ENCODE measurements at places on chromosomes 11 and 22.
A peak's percentile ranks its signal among the peaks of the same experiment; 100 is the strongest.

DNA sequence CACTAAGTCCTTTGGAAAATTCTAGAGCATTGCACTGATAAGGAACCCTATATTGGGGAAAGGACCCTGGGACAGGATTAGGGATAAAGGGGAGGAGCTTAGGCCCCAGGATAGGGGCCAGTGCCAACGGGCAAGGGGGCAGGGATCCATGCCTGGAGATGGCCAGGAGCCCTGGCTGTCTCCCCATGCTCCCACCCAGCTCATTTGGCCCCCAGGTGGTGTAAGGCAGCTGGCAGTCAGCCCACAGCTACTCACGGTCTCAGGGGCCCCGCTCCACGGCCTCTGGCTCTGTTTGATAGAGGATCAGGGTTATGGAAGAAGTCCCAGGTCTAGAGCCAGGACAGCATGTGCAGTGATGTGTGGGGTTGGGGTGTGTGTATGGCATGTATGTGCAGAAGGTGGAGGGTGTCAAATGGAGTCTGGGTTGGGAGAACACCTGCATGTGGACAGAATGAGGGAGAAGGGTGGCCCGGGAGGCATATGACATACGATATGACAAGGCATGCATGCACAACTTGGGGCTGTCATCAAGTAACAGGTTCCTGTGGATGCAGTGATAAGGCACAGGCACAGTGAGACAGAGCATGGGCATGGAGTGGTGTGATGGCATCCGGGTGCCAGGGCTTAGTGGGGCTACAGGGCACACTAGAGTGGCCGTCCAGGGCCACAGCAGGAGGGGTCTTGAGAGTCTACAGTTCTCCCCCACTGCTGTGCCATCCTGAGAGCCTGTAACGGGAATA is 18.4 kb upstream of the PDE2A start:
- DNase-seq = no peak

DNA sequence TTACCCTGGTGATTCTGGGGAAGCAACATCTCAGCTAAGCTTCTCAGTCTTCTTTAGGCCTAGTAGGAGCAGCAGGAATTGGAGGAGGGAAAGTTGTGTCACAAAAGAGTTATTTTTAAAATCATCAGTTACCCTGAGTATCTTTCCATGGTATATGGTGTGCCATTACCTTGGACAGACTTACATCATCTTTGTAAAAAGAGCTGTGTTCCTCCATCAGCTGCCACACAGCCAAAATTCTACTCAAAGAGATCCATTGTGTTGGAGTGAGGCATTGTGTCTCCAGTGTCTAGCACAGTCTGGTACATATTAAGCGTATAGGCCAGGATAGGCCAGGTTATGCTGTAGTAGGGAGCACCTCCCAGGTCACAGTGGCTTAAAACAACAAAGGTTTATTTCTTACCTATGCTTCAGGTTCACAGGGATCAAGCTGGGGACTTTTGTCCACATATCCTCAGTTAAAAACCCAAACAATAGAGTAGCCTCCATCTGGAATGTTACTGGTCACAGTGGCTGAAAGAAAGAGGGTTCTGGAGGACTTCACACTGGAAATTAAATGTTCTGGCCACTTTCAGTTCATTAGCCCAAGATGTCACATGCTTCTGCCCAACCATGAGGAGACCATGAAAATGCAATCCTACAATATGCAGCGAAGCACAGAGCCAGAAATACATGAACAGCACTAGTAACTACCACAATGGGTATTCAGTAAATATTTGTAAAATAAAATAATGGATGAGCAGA is 9.9 kb upstream of the TMPRSS5 start:
- no peak for DNase-seq

DNA sequence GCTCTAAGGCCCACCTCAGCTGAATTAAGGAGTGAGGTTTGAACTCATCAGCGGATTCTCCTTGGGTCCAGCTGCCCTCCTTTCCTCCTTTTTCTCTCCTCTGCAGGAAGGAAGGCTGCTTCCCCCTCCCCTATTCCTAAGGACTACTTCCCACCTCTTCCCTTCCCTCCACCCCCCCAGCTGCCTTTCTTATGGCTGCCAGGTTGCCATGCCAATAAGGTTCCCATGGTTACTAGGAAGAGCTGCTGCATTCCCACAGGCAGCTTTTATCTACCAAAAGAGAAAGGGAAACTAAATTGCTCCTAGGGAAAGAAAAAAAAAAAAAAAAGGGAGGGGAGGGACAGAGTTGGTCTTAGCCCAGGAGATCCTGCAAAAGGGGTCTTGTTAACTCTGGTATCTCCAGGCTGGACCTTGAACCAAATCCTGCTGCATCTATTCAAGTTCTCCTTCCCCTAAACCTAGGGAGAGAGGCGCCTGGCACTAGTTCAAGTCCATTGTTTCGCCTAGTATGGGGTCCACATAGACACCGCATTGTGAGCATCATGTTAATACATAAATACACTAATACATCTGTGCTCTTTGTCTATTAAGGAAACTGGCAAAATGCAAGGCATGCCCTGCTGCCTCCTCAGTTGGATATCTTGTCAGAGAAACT is 21.2 kb upstream of the FEZ1 start:
- DNase-seq = no peak

- DNase-seq = no peak
These were observed 2352.8 kb upstream of the RAG2 start for GRCh38 chr11:38950867-38951266.

DNA sequence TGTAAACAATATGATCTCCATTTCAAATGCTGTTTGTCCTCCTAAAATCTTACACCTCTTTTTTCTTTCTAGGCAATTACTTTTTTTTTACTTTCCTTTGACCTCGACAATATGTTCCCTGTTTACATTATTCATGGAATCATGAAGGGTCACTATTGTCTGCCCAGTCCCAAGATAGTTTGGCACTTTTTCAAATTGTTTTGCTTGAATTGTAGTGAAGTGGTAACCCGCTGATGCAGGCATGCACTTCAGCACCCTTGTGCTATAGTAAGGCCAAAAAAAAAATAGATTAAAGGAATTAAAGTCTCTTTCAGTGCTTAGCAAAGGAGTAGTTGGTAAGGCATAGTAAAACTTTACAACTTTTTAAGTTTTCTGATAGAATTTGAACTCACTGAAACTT is 90.9 kb downstream of the PAX6 start:
- no peak for DNase-seq

GRCh38 chr11:27444801-27445215 is 27.8 kb downstream of the LGR4 start:
- peak; percentile 93 for DNase-seq

GRCh38 chr11:93133488-93134109 is 64.2 kb downstream of the SLC36A4 start:
- DNase-seq = no peak

GRCh38 chr11:64989416-64989815 is 7.4 kb downstream of the BATF2 start:
- no peak for DNase-seq

DNA sequence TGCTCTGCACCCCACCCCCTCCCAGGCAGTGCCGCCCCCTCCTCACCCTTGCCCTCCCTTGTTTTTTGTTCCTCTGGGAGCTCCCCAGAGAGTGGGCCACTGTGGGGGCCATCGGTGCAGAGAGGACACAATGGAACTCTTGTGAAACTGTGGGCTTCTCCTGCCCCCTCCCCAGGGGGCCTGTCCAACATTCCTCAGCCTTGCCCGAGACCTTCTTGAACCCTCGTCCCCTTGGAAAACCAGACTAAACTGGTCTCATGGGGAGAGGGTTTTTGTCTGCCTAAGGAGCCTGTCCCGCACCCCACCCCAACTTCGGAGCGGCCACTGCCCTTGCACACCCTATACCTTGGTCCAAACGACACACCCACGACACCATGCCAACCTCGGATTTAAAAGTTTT is 72.2 kb downstream of the TSPAN18 start:
- no peak for DNase-seq

DNA sequence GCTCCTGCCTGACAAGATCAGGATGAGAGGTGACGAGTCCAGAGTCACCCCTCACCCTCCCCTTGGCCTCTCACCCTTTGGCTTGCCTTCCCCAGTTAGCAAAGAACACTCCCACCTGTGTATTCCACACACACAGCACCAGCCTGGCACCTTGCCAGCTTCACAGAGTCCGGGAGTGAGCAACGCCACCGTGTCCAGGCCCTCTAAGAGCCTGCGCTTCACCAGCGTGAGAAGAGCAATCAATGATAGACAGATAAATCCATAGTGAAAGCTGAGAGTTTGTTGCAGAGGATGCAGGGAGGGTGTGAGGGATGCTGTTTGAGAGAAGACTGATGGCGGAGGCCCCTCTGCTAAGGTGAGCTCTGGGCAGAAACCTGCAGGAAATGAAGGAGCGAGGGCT is 404.5 kb downstream of the LARGE1 start:
- DNase-seq = peak; percentile 74

- DNase-seq = peak; percentile 16
These were observed 28.7 kb downstream of the KCNQ1 start for GRCh38 chr11:2473361-2474058.

- no peak for DNase-seq
These were observed 110.1 kb upstream of the ASPHD2 start for GRCh38 chr22:26318975-26319374.

GRCh38 chr11:60788401-60789125 is 3.4 kb downstream of the MS4A10 start:
- no peak for DNase-seq

DNA sequence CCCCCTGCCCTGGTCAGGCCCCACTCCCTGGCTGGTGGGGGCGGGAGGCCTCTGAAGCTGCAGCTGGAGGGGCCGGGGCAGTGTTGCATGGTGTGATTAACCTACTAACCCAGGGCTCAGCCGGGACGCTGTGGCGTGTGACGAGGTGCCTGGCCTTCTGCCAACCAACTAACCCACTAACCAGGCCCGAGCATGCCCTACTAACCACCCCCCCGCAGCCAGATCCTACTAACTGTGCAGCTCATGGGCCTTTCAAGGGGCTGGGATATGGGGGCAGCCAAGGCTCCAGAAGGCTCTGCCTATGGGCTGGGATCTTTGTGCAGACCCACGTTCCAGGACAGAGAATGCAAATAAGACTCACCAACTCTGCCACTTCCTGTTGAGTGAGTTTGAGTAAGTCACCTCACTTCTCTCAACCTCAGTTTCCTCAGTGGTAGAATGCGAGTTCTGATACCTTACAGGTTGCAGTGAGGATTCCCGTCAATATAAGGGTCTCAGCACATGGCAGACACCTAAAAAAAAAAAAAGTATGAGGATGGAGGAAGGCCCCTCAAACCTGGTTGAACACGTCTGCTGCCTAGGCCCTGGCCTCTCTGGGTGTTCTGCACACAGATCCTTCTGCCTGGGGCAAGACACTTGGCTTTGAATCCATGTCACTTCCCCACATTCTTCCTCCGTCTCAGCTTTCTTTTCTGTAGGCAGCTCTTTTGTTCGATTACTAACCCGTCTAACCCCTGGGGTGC is 14.1 kb downstream of the MIAT start:
- DNase-seq = peak; percentile 38

DNA sequence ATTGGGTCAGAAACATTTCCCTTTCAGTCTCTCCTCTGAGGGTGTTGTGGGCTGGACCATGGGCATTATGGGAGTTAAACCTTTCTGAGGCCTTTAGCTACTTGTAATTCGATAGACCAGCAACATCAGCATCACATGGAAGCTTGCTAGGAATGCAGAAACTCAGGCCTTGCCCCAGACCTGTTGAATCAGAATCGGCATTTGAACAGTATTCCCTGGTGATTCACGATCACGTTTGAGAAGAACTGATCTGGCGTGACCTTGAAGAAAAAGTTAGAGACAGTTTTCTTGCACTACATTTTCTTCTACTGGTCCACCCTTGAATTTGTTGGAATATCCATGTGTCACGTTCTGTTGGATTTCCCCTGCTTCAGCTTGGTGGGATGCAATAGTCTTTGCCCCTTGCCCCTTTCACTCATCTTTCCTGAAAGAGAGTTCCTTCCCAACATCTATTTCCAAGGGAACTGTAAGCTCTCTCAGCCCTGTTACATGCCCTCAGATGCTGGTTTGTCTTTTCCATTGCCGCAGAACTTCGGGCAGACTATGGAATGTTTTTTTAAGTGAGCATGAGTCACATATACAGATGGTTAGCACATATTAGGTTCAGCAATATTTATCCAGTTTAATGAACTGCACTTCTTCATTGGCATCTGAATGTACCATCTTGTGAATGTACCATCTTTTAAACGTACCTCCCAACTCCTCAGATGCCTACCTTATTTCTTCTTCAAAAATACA is 23.9 kb downstream of the EHF start:
- no peak for DNase-seq

- peak; percentile 83 for DNase-seq
These were observed 2.9 kb upstream of the TUBGCP6 start for GRCh38 chr22:50247748-50248147.

DNA sequence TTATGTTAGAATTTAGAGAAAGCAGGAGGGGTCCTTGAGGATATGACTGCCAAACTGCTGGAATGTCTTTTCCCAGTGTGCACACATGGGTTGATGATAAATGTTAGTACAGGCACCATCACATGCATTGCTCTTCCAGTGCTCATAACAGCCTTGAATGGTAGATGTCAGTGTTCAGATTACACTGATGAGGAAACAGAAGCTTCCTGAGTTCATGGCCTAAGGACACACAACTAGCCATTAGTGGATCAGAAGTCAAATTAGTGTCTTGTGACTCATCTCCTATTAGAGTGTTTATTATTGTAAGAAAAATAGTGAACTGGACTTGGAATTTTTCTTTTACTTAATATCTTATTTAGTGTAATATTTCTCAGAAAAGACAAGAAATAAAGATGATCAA is 241.5 kb downstream of the DDX10 start:
- no peak for DNase-seq

- no peak for DNase-seq
These were observed 279.7 kb downstream of the SWAP70 start for GRCh38 chr11:9943386-9944110.

GRCh38 chr22:30763815-30764673 is 69.4 kb downstream of the OSBP2 start:
- peak; percentile 61 for DNase-seq

DNA sequence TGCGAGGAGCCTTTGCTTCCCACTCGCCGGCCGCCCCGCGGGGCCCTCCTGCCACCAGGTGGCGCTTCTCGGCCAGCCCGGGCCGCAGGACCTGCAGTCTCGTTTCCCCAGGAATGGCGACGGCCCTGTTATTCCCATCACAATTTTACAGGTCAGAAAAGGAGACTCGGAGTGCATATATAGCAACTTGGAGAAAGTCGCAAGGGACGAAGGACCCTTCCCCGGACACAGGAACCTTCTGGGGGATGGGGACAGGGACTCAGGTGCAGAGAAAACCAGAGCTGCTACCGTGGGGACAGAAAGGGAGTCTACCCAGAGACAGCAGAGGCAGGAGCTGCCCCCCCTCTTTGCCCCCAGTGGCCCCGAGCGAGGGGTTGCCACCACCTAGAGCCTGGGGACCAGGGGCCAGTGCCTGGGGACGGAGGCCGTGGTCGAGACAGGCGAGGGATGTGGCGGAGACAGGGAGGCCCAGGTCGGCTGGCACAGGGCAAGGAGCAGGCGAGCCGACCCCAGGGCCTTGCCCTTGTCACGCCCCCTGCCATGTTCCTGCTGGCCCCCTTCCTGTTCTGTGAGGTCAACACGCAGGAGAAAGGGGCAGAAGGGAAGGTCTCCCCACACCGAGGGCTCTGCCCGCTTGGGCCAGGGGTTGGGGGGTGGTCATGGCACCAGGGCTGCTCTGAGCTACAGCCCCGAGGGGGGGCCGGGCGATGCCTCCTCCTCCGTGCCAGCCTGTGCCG is 3.5 kb upstream of the KRTAP5-6 start:
- peak; percentile 51 for DNase-seq
